ENCODE measurements at places on chromosomes 3 and 15.

- no peak for DNase-seq
These were observed 425.4 kb upstream of the TPRG1 start for GRCh38 chr3:188746291-188746783.

GRCh38 chr15:62109982-62110851 is 43.4 kb downstream of the C2CD4A start:
- DNase-seq: no peak

- DNase-seq: no peak
These were observed 6.9 kb downstream of the ATXN7 start for GRCh38 chr3:63870615-63871005.

DNA sequence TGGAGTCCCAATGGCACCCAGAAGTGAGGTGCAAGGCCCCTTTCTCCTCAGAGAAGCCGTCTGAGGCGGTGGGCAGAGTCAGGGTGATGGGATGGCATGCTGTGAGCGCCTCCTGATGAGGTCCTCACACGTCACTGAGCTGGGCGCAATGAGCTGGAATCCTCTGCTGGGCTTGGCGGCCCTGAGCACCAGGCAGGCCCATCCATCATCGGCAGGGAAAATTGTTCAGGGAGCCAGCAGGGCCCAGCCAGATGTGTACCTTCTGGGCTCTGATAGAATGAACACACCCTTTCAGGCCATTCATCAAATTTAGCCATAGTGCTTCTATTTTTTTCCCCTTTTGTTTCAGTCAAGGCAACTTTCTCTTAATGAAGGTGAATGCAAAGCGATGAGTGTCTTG is 43.7 kb downstream of the FAM3D start:
- no peak for DNase-seq

- no peak for DNase-seq
These were observed 12.5 kb downstream of the CSK start for GRCh38 chr15:74794248-74794969.

DNA sequence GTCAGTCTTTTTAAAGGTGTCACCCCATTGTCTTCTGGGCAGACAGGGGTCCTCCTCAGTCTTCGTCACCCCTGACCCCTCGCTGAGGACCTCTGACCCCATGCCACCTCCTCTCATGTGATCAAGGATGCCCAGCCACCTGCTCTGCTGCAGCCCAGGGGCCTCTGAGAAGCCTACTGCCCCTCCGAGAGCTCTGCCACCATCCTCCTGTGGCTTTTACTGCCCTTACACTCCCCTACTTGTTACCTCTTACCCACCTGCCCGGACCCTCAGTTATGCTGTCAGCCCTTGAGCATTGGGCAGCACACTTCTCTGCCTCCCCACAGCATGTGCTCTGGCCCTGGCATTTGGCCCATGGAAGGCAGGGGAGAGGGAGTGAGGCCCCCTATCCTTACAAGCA is 123.2 kb downstream of the LRRK1 start:
- no peak for DNase-seq

DNA sequence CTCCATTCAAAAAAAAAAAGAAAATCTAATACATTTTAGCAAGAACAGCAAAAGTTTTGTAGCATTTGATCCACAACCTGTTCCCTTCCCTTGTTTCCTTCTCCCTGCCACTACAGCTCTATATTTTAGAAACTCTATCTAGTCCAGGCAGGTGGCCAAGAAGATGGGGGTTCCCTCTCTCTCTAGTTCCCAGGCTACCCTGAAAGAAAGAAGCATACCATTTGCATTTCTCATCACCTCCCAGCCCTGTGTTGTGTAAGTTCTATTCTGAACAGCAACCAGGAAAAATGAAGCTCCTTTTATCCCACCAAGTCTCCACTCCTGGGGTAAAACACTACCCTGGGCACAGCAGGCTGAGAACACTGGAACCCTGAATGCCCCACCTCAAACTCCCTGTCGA is 100.0 kb downstream of the PCCB start:
- no peak for DNase-seq

DNA sequence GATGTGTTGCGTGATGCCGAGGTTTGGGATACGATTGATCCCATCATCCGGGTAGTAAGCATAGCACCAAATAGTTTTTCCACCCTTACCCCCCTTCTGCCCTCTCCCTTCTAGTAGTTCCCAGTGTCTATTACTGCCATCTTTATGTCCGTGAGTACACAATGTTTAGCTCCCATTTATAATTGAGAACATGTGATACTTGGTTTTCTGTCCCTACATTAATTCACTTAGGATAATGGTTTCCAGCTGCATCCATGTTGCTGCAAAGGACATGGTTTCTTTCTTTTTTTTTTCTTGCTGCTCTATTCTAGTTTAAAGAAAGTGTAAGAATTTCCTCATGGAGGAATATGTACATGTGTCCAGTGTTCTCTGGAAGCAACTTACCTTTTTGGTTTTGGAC is 51.8 kb downstream of the NSUN3 start:
- DNase-seq: no peak

DNA sequence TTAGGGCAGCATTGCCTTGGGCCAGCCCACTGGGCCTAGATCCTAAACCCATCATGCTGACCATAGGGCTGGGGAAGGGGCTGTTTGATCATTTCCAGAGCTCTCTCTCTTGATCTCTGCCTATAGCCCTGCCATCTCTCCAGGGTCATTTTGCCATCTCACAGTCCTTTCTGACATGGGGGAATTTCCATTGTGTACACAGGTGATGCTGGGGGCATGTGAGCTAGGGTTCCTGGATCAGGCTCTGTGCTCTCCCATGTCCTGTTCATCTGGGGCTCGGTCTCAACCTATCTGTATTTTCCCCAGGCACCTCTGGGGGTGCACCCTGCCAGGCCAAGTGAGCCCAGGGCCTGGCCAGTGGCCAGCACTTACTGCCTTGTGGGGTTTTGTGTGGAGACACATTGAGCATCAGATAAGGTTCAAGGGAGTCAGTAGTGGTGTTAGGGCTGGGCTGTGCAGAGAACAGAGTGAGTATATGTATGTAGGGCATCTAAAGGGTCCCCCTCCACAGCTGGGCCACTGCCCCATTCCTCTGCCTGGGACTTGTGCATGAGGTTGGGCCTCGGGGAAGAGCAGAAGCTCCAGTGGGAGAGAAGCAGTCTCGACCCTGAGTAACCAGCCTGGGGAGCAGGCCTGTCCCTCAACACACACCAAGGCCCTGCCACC is 25.7 kb upstream of the APEH start:
- no peak for DNase-seq

- DNase-seq: no peak
These were observed 5.5 kb downstream of the GATA2 start for GRCh38 chr3:128487538-128487812.

GRCh38 chr3:178443634-178444033 is 92.6 kb upstream of the KCNMB2 start:
- DNase-seq: no peak

DNA sequence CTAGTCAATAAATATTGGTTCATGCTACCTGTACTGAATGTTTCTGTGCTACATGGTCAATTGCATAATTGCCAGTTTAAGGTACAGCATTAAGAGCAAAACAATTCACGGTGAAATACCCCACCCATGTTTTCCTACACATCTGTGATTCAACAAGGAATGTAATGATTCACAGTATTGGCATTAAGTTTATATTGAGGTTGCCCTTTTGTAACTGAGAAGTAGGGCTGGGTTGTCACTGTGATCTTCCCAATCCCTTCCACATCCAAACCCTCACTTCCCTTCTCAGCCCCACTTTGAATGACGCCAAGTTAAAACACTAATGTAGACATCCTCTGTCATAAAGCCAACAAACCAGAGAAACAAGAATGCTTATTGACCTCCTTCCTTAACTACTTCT is 112.0 kb upstream of the TJP1 start:
- no peak for DNase-seq

DNA sequence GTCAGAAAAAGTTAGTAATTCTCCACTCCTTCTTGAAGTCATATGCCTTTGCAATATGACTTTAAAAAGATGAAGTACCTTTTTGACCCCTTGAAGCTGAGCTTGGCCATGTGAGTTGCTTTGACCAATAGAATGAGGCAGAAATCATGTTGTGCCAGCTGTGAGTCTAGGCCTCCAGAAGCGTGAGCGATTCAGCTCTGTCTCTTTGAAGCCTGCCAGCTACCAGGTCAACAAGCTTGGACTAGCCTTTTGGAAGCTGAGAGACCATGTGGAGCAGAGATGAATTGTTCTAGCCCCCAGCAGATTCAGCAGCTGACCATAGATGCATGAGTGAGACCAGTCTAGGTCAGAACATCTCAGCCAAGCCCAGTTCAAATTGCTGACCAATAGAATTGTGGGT is 69.8 kb upstream of the EOMES start:
- no peak for DNase-seq

DNA sequence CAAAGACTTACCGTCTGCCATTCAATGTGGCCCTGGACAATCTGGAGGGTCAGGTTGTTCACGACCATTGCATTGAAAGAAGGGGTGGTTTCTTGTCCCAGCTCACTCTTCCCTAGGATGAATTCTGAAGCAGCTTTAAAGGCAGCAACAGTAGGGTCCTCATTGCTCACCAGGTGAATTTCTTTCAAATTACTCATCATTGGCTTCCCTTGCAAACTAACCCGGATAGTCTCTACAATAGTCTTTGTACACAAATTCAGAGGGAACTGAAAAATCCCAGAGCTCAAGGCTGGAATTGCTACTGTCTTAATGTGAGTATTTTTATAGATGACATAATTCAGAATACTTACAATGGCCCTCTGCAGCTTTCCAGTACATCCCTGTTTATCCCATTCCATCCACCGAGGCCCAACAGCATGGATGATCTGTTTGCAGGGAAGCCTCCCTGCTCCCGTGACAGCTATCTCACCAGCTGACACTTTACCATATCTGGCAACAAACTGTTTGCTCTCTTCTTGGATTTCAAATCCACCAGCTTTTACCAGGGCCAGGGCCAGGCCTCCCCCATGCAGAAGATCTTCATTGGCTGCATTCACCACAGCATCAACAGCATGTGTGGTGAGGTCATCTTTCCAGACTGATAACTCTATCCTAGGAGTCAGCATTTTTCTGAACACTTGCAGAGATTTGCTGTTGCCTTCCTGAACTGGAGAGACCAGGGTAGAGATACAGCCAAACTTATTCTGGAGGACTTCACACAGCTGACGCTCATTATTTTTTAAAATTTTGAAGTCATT is 8.6 kb downstream of the PARP9 start:
- no peak for DNase-seq

- no peak for DNase-seq
These were observed 65.2 kb downstream of the SLCO2A1 start for GRCh38 chr3:133964547-133964946.

- no peak for DNase-seq
These were observed 182.9 kb upstream of the TRIM42 start for GRCh38 chr3:140494970-140495369.

- DNase-seq: no peak
These were observed 1.7 kb upstream of the ARF4 start for GRCh38 chr3:57598765-57599360.

GRCh38 chr15:83549623-83550022 is 102.5 kb downstream of the SH3GL3 start:
- DNase-seq: no peak

- no peak for DNase-seq
These were observed 61.4 kb downstream of the TTC23 start for GRCh38 chr15:99187936-99188335.

- no peak for DNase-seq
These were observed 148.4 kb downstream of the ADAMTS17 start for GRCh38 chr15:100193277-100193860.

DNA sequence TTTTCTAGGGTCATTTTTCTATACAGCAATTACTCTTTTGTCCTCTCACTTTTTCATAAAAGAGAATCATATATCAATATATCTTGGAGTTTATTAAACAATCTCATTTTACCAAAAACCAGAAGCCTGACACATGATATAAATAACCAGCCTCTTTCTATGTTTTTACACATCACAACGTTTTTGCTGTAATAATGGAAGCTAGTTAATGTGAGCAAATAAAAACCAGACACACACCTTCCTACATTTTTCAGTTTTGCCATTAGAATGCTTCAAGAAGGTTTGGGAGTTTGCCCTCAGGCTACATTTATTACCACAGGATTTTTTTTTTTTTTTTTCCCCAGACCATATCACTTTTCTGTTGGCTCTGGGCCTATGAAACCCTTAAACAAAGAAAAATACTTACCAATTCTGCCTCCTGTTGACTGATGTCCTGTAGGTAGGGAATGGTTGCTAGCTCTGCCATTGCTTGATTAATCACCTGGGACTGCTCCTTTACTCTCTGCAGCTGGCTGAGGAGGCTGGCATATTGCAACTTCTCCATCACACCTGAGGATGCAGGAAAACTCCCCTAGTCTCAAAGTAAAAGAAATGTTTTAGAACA is 165.5 kb downstream of the ECT2 start:
- no peak for DNase-seq

- DNase-seq: no peak
These were observed 33.5 kb downstream of the HERC1 start for GRCh38 chr15:63800241-63800640.

- DNase-seq: no peak
These were observed 26.3 kb upstream of the EDEM1 start for GRCh38 chr3:5160940-5161858.

- no peak for DNase-seq
These were observed 1.9 kb downstream of the PLOD2 start for GRCh38 chr3:146159037-146159436.

DNA sequence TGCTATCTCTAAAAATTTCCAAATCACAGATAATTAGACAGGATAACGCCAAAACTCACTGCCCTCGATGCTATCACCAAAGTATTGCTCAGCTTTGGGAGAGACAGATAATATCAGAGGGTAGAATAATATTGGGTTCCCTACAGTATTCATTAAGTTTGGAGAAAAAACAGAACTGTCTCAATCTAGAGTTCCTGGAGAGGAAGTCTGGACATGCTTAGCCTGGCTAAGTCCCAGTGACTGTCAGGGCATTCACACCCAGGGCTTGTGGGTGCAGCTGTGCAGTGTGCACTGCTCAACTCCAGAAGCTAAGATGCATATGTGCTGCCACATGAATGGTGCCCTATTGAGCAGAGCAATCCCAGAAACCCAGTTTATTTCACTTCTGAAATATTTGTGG is 459.6 kb upstream of the DPH6 start:
- no peak for DNase-seq

DNA sequence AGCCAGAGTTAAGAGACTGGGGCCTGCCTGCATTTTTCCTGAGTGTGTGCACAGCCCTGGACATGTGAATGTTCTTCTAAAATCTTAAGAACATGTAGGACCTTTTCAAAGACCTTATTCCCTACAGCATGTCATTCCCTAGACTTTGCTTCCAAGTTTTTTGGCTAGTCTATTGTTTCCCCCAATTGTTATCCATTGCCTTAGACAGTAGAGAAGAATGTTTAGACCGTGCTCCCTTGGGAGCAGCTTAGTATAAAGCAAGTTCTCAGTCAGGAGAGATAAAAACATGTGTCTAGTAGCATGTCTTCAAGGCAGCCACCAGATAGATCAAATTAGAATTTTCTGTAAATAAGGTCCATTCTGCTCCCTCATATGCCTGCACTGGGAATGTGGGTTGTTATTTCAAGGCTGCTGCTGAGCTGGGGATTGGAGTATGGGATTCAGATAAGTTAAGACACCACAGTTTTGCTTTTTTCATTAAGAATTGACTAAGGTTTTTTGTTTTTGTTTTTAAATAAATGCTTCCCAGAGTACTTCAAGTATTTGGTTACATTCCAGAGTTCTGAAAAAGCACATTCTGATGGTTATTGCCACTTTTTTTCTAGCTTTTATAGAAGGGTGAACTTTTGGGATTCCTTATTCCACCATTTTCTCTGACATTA is 246.7 kb downstream of the RORA start:
- DNase-seq: no peak

- DNase-seq: no peak
These were observed 48.5 kb downstream of the ANAPC13 start for GRCh38 chr3:134437211-134437752.

Data from T-helper 2 cell (primary cell).